ENCODE measurements at places on chromosomes 6 and 20.

GRCh38 chr6:105320765-105321164, 82.1 kb downstream of the PREP start:
- no peak for DNase-seq

DNA sequence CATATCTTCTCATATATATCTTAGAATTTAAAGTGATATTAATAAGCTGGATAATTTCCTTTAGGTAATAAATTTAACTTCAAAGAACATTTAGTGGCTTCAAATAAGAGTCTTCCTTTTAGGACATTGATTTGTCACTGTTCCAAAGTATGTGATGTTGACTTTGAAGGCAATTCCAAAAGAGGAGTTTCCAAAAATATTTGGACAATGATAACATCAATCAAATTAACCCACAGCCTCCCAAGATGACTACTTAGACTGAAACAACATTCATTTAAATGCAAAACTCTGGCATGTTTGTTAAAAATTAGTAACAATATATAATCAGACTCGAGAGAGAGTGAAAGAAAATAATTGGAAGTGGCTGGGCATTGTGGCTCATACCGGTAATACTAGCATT, 211.1 kb downstream of the OGFRL1 start:
- DNase-seq, result no peak

DNA sequence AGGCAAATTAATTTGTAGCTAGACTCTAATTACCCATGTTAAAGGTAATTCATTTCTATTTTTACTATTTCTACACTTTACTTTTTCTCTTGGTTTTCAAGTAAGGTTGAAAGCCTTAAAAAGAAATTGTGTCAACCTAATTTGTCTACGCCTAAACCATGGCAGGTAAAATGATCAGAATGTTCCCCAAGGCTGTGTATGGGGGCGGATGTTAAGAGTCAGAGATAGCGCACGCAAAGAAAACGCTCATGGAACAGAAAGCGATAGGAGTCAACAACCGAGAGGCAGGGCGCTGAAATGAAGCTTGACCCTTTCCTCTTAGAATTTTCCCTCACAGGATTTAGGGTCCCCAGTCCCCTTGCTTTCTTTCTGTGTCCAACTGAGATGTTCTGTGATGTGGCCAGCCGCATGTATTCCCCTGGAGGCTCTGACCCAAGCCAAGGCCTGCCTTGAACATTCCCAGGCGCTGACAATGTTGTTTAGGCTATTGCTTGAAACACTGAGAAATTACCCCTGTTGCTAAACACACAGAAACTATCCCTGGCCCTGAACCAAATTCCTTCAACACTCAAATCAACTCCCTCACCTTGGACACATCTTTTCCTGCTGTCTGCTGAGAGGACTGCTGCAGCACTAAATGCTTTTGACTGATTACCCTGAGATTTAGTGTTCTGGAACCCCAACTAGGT, 10.9 kb downstream of the PSMB1 start:
- DNase-seq, result peak; percentile 33

DNA sequence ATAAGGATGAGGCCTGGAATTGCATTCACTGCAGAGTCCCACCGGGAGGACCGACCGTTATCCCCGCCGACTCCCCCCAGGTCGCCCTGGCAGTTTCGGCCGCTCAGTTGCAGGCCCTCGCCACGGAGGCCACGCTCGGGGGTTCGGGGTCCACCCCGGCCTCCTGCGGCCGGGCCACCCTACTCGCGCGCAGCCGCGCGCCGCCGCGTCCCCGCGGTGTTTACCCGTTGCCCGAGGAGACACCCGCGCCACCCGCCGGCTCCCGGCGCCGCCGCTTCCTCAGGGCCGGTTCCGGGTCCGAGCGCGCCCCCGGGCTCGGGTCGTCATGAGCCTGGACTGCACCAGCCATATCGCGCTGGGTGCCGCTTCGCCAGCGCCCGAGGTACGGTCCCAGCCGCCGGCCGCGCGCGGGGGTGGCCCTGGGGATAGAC, at the start of gene CCDC170:
CCDC170 (plus strand) TSS at position 214 of the 431 bp plus-strand sequence; CDS start at position 326, 112 bp downstream.
- no peak for DNase-seq

- no peak for DNase-seq
Measured at GRCh38 chr6:112409311-112409710, 62.2 kb downstream of the RFPL4B start.

- DNase-seq, result no peak
Measured at GRCh38 chr6:139327038-139327437, 35.2 kb upstream of the TXLNB start.

GRCh38 chr6:41677124-41677921, 39.1 kb downstream of the MDFI start:
- no peak for DNase-seq

GRCh38 chr20:3716195-3716834, 3.9 kb upstream of the SIGLEC1 start:
- DNase-seq, result peak; percentile 49

GRCh38 chr6:134741200-134741536, 208.7 kb downstream of the ALDH8A1 start:
- no peak for DNase-seq

Data from fibroblast of mammary gland (primary cell).